ENCODE measurements at places on chromosomes 6 and 20. TPM values are rescaled to one million over a fixed set of nuclear protein-coding genes. Genes with fewer than 3 reads are reported as not detected.

Gene LAMA2
- 0.30 TPM for total RNA-seq

DNA sequence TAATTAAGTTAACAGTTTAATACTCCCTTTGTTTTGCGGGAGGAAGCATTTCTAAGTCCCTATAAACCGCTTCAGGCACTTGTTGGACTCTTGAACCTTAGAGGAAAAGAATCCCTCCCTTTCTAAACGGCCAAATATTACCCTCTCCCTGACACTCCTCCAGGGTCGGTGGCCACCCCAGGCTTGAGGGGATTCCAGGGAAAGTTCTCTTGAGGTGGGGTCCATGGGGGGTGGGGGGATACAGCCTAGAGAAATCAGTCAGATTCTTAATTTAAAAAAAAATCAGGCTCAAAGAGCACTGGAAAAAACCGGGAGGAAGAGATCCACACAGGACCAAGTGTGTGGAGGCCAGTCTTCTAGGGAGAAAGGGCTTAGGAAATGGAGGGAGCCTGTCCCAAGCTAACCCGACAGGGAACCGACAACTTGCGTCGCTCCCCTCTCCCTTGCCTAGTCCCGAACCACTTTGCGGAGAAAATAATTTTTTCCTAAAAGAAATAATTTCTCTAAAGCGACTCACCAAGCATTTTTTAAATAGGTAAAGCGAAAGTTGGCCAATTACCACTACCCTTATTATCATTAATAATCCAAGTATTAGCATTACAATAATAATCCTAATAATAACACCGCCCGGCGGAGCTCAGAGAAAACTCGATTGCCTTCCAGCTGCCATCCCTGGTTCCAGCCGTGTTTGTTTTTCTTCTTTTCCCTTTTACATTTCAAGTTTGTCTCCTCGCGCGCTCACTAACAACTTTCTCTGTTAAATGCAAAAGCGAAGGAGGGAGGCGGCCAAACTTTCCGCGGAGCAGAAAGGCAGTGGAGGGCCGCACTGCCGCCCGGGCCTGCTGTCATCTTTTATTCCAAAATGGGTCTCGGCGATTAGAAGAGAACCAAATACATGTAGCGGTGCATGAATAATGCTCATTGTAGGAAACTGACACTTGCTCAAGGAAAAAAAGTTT is 4.8 kb downstream of the NR2E1 start:
- DNase-seq = no peak

GRCh38 chr6:134437376-134437775 is 119.5 kb upstream of the SGK1 start:
- DNase-seq = no peak

DNA sequence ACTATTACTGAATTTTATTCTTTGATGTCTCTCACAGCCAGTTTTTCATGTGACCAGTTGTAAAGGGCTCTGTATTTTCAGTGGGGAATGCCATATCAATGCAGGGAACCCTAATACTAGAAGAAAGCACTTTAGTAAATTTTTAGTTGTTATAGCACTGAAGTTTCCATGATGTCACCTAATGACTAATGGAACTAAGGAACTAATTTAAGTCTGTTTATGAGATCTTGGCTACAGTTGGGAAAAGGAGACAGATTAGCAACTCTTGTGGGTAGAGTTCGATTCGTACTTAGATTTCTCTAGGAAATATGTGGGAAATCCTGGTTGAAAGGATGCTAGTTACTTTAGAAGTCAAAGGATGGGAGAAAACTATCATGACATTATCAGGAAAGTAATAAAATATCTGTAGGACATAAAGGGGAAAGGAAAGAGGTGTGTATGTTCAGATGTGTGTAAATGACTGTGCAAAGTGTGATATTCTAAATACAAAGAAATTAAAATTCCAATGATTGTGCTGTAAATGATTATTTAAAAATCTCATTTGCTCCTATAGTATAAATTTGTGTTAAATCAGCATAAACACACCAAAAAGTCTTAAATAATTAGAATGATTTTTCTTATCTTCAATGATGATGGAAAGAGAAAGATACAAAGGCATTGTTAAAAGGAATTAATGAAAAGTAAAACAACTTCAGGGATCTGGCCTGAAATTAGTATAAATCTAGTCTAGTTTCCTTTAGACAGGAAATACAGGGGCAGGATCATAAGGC is 103.4 kb downstream of the LRRC1 start:
- DNase-seq = no peak

DNA sequence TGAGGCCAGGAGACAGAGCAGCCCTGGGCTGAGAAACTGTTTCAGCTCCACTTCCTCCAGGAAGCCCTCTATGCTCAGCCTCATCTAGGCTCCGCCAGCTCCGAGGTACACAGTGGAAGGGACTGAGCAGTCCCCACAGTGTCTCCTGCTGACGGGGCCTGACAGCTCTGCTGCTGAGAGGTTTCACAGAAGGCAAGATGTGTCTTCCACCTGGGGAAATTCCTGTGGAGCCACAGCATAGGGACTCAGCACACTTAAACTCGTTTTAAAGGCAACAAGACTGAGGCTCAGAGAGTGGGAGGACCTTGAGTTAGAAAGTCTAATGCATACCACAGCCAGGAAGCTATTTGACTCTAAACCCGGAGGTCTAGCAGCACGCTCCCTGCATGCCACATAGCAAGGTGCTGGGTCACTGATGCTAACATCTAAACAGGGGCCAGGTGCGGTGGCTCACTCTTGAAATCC is 6.8 kb downstream of the ADA start:
- DNase-seq = peak; percentile 40

- DNase-seq = no peak
These were observed 789.6 kb upstream of the EYS start for GRCh38 chr6:66496659-66497058.

DNA sequence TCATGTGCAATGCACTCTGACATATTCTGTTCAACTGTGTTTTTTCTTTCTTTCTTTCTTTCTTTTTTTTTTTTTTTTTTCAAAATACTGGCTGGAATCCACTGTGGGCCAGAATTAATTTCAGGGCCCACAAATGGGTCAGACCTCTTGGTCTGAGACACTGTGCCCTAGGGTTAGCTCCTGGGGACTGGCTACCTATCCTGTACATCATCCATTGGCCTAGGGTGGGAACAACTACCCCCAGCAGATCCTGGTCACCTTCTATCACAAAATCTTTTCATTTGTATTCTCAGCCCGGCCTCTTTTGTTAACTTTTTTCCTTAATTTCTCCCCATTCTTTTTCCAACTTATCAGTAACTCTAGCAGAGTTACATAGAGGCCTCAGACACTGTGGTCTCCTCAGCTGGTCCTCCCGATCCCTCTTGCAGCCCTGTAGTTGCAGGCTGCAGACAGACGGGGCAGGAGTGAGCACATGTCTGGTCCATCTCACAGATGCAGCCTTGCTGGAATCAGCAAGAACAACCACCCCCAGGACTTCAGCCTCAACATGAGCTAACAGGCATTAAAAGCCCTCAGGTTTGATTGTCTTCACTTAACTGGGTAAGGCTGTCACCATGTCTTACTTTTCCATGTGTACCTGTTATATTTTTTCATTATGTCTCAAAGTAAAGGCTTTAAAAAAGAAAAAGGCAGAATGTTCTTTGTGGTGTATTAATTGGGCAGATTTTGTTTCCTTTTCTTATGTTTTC is 41.3 kb downstream of the TXLNB start:
- peak; percentile 43 for DNase-seq

Measured in T-cell (primary cell).